ENCODE measurements at places on chromosomes 3 and 15.

DNA sequence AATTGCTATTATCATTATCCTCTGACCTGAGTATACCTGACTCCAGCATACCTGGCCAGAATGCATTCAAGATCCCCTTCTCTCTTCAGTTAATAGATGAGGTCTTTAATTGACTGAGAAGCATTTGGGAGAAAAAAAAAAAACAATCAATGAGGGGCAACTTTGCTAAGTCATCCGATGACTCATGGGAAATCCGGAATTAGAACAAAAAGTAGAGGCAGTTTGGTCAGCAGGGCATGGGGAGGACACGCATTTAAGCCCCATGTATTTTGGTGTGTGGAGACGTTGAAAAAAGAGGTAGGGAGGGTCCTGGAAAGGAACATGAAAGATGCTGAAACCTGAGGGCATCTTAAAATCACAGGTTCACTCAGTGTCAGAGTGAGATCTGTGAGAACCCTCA, 256.2 kb downstream of the RORA start:
- no peak for DNase-seq

- no peak for DNase-seq
These were observed 211.2 kb downstream of the LPP start for GRCh38 chr3:188365184-188365583.

DNA sequence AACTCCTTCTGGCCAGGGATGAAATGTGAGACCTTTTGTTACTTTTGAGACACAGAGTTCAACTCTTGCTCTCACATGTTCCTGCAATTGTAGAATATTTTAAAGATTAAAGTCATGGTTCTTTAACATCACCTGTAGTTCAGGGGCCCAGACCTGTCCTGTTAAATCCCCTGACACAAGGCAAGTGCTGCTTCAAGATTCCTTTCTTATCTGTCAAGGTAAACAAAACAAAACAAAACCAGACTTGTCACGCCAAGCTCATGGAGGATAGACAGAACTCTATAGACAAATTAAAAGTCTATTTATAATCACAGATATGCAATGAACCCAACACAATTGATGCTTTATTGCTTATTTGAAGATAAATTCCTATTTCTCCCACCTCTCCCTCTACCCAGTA, 48.6 kb upstream of the NEDD4 start:
- DNase-seq, result no peak

GRCh38 chr3:169863458-169863899, 6.3 kb downstream of the LRRC31 start:
- peak; percentile 75 for DNase-seq

DNA sequence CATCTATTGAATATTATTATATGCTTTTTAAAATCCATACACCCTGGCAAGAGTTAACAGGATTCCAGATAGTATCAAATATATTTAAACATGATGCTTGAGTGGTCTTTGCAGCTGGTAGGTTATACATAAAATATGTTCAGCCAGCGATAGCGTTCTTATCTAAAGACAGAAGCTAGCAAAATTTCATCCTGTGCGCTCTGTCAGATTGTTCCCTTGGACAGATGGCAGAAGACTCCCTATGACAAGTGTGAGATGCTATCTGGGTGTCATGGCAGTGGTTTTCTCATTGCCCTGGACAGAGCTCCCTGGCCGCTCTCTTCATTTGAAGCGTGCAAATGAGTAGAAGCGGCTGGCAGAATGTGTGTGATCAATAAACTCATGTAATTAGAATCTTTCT, 175.2 kb upstream of the SOX14 start:
- no peak for DNase-seq

GRCh38 chr3:105613120-105613519, 246.4 kb downstream of the ALCAM start:
- no peak for DNase-seq
